A375 (cell line): ENCODE measurements at places on chromosomes 4 and X. TPM values are rescaled to one million over a fixed set of nuclear protein-coding genes. Genes with fewer than 3 reads are reported as not detected.

TCEAL6 gene
- total RNA-seq, result not detected in 2 replicates

AP1AR gene
- 19.8 and 29.3 TPM in 2 replicates for total RNA-seq

ADH7 gene
- total RNA-seq, result not detected in 2 replicates

SUPT20HL1 gene
- not detected in 2 replicates for total RNA-seq

NOP14 gene
- total RNA-seq, result 45.7 and 48.9 TPM in 2 replicates

CACNA1F gene
- not detected in 2 replicates for total RNA-seq

MAPK10 gene
- 0.85 and 0.87 TPM in 2 replicates for total RNA-seq

ARX gene
- not detected in 2 replicates for total RNA-seq

EVC2 gene
- 0.08 TPM in 1 of 2 replicates, not detected in the other for total RNA-seq

PAGE5 gene
- 464 and 568 TPM in 2 replicates for total RNA-seq
